RKO (cell line): ENCODE measurements at places on chromosomes 16 and 17.
A peak's percentile ranks its signal among the peaks of the same experiment; 100 is the strongest.

DNA sequence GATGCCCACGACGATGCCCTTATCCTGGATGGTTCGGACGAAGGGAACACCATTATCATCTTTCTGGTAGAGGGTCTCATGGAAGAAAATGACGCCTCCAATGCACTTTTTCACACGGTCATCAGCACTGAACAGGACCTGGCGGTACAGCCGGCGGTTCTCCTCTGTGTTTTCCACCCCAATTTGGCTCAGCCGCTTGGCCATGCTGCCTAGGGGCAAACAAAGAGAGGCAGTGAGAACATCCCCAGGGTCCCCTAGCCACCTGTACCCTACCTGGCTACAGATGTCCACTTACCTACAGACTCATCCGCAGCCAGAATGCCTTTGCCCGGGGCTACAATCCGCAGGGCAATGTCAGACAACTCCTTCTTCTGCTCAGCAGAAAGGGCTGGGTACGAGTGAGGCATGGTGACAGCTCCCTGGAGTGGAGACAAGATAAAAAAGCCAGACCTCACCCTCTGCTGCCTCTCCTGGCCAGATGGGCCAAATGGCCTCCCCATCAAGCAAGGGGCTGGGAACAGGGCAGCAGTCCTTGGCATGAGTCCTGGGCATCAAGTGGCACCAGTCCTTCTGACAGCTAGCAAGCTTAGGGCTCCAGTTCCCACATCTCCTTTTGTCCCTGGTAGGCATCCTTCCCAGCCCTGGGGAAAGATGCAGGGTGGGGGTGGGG is 1.4 kb downstream of the ALDOC start:
- DNase-seq = no peak

GRCh38 chr16:67884684-67885083 is at the start of gene NRN1L:
Gene NRN1L (plus strand): TSS chr16:67884885. CDS start chr16:67884904, 19 bp downstream.
- no peak for DNase-seq

DNA sequence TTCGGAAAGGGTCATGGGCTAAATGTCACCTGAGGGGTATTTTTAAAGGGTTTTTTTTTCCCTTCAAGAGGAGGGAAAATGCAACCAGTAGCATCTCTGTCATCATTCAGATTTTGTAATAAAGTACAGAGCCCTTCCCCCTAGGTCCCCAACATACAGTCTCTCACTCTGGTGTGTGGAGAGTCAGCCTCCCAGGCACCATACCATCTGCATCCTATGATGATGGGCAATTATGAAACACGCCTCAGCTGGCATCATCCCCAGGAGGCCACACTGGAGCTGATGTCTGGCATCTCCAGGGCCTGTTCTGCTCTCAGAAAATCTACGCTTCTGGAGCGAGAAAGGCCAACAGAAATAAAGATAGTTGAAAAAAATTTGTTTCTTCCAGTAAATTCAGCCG is 32.0 kb downstream of the TBX4 start:
- no peak for DNase-seq

GRCh38 chr17:59387351-59388068 is 56.1 kb downstream of the YPEL2 start:
- DNase-seq = no peak

DNA sequence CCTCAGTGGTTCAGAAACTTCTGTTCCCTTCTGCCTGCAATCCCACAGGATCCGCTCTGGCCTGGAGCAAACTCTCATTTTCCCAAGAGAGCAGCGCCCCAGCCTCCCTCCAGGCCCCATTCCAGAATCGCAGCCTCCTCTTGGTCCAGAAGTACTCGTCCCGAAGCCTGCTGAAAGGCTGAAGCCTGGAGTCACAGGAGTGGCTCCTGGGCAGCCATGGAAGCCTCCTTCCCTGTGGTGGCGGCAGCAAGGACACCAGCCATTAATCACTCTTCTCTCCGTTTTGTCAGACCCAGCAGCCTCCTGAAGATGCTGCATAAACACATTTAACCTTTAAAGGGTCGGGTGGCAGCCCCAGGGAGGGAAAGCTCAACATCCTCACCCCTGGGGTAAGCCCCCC is 66.9 kb upstream of the TNRC6C start:
- DNase-seq = no peak

DNA sequence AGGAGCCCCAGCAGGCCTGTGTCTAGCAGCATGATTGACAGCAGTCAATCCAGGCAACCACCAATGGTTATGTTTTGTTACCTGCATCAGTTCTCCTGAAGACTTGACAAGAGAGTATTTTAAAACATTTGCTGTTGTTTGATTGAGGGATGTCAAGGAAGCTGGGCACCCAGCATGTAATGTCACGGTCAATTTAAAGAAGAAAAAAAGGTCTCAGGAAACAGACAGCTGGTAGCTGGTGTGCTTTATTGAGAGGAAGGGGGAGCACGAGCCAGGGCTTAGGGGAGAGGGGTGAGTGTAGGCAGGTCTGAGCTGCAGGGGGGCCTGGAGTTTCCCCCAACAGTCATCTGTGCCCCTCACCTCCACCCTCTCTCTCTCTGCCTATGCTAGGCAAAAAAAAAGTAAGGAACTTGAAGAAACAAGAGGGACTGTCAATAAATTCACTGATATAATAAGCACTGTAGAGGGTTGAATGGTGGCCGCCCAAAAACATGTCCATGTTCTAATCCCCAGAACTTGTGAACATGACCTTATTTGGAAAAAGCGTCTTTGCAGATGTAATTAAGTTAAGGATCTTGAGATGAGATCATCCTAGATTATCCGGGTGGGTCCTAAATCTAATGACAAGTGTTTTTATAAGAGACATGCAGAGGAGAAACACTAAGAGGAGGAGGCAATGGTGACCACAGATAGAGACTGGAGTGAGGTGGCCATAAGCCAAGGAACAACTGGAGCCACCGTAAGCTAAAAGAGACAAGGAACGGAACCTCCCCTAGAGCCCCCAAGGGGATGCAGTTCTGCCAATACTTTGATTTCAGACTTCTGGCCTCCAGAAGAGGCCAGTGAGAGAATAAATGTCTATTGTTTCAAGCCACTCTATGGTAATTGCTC is 14.5 kb downstream of the TSPOAP1 start:
- DNase-seq = no peak

DNA sequence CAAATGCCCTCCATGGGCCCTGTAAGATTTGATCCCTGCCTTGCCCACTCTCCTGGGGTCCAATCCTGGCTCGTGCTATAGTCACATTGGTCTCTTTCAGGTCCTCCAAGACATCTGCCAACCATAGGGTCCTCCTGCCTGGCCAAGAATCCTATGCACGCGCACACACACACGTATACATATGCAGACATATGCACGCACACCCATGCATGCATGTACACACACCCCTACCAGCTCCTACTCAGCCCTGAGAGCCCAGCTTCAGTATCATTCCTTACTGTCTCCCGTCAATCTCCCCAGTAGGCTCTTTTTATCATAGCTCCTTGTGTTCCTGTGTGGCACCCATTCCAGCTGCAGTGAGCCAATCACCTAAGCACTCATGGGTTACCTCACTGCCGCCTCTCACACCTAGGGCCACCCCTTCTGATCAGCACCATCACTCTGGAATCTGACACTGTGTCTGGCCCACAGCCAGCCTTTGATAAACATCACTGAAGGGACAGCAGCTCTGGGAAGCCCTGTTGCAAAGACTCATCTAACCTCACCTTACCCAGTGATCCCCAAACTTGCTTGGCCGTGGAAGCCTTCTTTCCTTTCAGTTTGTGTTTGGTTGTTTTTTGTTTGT is 7.9 kb upstream of the DNAH17 start:
- no peak for DNase-seq

DNA sequence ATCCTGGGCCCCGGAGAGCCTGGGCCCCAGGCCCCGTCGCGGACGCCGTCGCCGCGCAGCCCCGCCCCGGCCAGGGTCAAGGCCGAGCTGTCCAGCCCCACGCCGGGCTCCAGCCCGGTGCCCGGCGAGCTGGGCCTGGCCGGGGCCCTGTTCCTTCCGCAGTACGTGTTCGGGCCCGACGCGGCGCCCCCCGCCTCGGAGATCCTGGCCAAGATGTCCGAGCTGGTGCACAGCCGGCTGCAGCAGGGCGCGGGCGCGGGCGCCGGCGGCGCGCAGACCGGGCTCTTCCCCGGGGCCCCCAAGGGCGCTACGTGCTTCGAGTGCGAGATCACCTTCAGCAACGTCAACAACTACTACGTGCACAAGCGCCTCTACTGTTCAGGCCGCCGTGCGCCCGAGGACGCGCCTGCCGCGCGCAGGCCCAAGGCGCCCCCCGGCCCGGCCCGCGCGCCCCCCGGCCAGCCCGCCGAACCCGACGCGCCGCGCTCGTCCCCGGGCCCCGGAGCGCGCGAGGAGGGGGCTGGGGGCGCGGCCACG is 36.8 kb upstream of the ZC3H18 start:
- no peak for DNase-seq

GRCh38 chr17:1485423-1486376 is 6.8 kb downstream of the MYO1C start:
- peak; percentile 74 for DNase-seq

- DNase-seq = no peak
Measured at GRCh38 chr16:166375-167121, 770 bp downstream of the HBM start.

DNA sequence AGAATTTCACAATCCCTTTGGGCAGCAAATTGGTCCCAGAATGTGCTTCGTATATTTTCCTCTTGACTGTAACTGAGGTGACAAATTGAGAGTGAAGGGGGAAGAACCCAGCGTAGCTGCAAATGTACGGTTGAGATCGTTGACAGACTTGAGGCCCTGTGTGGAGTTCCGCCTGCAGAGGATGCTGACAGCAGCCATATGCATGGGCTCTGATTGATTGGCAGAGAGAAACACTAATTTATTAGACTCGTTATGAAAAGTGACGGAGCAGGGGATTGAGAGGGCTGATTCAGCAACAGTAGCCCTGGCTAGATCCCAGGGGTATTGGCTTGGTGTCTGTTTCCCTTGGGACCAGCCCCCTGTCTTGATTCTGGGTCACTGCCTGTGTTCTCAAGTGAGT is 930.1 kb upstream of the EEF2KMT start:
- no peak for DNase-seq

DNA sequence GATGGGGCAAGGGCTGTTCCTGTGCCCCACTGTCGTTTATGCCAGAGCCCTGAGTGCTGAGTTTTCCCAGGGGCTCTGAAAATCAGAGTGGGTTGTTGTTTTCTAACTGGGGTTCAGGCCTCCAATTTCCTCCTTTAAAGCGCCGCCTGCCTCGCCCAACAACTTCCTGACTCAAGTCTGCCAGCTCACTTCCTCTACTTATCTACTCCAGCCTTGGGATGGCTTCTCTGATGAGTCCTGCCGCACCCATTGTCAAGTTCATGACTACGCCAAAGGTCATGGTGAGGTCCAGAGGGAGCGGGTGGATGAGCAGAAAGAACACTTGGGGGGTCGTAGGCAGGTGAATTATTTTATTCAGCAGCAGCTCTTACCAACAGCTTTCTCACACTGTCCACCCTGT is 104.7 kb downstream of the UTP18 start:
- no peak for DNase-seq

DNA sequence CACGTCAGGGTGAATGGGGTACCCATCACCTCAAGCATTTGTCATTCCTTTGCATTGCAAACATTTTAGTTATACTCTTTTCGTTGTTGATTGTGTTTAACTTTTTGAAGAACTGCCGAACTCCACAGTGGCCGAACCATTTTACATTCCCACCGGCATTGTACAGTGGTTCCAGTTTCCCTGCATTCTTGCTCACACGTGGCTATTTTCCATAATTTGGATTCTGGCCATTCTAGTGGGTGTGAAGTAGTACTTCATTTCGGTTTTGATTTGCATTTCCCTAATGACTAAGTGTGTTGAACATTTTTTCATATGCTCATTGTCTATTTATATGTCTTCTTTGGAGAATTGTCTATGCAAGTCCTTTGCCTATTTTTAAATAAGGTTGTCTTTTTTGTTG is 13.0 kb downstream of the NOL11 start:
- no peak for DNase-seq

DNA sequence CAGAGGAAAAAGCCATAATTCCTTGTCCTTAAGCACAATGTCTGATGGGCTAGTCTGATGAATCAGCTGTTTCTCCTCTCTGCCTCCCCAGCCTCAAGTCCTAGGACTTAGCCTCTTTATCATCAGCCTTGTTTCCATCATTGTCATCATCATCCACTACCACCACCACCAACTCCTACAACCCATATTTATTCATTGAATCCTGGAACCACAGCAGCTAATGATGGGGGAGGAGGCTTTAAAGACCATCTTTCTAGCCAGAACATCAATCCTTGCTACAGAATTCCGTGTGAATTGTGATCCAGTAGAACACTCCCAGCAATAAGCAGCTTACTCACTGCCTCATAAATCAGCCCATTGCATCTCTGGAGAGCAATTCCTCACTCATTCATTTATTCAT is 97.6 kb upstream of the TMEM132E start:
- DNase-seq = no peak

DNA sequence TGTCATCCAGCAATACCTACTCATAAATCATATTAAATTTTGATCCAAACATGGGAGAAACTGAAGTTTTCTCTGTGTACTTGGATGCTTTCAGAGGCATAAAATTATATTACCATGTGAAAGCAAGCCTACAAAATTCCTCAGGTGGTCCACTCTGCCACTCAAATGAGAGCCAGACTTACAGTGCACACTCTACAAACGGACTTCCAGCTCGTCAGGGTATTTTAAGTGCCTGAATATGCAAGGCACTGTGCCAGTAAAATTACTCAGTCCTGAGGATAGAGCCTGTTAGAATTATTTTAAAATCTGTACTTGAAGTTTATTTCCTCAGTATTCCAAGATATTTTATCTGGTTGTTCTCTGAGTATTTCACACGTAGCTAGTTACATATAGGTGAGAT is 54.5 kb downstream of the TENT4B start:
- no peak for DNase-seq

- DNase-seq = no peak
Measured at GRCh38 chr16:62280506-62280905, 244.3 kb upstream of the CDH8 start.

DNA sequence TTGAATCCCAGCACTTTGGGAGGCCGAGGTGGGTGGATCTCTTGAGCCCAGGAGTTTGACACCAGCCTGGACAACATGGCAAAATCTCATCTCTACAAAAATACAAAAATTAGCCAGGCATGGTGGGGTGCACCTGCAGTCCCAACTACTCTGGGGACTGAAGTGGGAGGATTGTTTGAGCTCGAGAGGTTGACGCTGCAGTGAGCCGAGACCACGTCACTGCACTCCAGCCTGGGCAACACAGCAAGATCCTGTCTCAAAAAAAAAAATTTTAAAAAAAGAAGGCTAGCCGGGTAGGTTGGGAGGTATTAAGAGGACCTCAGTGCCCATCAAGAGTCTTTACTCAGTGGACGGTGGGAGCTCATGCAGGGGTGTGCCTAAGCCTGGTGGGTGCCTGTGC is 3.8 kb upstream of the NPTX1 start:
- no peak for DNase-seq

GRCh38 chr17:9138161-9138717 is 116.9 kb downstream of the NTN1 start:
- no peak for DNase-seq
